ENCODE measurements at places on chromosomes 13 and 19.

GRCh38 chr13:75960538-75960994, 324.4 kb downstream of the LMO7 start:
- no peak for DNase-seq

- DNase-seq = no peak
Observed at GRCh38 chr19:19540715-19541515, 2.9 kb downstream of the CILP2 start.

- DNase-seq = no peak
Observed at GRCh38 chr13:112165712-112166111, 98.8 kb downstream of the SOX1 start.

DNA sequence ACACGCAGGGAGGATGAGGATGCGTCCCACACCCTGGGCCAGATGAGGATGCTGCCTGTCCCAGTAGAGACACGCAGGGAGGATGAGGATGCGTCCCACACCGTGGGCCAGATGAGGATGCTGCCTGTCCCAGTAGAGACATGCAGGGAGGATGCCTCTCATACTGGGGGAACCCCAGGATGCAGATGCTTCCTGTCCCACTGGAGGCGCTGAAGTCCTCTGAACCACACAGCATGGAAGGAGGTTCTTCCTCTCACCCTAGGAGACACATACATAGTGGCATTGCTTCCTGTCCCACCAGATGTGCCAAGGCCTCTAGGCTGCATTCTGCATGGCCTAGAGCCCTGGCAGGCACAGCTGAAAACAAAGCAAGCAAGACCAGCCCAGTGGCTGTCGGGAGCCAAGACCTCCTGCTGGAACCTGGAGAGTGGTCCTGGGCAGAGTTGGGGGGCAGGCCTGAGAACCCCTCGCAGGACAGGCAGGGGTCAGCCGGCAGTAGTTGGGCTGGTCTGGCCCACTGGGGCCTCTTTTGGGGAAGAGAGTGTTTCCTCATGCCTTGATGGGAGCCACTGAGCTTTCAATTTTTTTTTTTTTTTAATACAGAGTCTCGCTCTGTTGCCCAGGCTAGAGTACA, 4.3 kb downstream of the HPN start:
- no peak for DNase-seq

- DNase-seq = no peak
Observed at GRCh38 chr13:110138700-110139036, 168.3 kb downstream of the COL4A1 start.

- no peak for DNase-seq
Observed at GRCh38 chr13:76683854-76684253, 202.4 kb downstream of the KCTD12 start.

DNA sequence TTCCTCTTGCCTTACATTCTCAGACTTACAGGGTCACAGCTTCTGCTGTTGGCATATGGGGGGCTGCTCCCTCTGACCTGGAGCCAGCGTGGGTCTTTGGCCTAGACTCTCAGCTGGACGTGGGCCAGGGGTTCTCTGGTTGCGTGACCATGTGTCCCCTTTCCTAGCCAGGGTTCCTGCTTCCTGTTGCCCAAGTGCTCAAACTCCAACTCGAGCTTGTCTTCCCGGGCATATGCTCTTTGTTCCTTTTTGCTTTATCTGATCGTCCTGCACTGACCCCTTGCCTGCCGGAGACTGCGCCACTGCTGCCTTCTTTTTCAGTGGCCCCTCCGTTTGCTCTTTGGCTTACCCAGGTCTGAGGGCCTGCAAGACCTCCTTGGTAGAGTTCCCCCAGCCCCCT, 25.3 kb upstream of the GPR183 start:
- DNase-seq = no peak

- no peak for DNase-seq
Observed at GRCh38 chr19:829129-829758, 1.6 kb downstream of the AZU1 start.

- DNase-seq = no peak
Observed at GRCh38 chr13:107361666-107362065, 793.7 kb upstream of the ARGLU1 start.

DNA sequence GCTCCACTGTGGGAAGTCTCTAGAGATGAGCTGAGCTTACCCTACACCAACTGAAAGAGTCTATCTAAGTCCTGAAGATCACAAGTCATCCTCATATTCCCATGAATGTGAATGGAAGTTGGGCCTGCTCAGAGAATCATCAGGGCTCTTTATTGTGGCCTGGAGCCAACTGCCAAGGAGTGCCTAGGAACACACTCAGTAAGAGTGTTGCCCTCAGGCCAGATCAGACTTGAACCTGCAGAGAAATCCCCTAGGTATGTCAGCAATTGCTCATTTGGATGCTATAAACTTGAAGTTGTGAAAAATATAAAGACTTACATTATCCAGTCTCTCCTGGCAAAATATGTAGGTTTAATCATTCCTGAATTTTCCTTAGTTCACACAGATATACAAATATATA, 1070.2 kb downstream of the EFNB2 start:
- no peak for DNase-seq

DNA sequence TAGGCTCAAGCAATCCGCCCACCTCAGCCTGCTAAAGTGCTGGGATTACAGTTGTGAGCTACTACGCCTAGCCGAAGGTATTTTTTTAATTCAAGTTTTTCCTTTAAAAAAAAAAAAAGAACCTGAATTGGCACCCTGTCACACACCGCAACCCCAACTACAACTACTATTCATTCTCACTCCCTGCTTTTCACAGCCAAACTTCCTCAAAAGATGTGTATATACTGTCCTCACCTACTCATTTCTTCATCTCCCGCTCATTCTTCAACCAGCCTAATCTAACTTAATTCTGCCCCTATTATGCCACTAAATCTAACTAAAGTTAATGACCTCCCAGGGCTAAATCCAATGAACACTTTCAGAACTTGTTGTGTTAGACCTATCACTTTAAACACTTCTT, 12.7 kb upstream of the WBP4 start:
- no peak for DNase-seq

- no peak for DNase-seq
Observed at GRCh38 chr13:82116422-82116989, 1765.8 kb downstream of the SLITRK1 start.

DNA sequence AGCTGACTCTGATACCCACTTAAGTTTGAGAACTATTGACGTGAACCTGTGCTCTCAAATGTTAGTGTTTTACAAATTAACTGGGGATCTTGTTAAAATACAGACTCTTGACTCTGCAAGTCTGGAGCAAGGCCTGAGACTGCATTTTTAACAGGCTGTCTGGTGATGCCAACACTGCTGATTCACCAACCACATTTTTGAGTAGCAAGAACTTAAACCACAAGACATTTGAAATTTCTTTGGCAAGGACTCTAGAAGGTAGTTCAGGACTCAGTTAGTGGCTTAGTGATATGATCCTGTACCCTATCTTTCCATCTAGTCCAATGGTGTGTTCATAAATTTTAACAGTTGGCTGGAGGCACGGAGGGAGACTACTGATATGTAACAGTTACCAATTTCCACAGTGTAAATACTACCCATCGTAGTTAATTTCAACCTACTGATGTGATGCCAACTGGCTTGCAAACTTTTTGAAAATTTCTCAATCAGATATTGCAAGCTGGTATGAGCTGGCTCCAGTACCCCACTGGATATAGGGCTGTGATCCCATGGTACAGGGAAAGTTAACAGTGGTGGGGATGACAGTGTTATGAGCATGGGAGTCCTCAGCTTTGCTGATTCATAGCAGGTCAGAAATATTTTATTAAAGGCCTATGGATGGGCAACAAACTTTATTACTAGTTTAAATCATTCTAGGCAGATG, 255.1 kb downstream of the TBC1D4 start:
- no peak for DNase-seq

DNA sequence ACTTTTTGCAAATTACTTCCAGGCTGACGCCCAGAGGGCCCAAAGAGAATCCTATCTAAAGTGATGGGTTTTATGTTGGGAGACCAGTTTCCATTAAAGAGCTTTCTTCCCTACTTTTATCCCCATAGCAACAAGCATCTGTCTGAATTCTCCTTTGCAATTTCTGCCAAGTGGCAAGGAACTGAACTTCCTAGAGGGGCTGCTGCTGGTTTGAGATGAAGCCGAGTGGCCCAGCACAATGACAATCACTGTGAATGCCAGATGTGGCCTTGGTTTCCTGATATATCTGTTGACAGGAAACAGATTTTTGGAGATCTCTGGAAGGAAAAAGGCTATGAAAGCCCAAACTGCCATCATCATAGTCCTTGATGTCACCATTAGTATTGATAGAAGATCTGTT, 198.6 kb downstream of the OXGR1 start:
- no peak for DNase-seq

GRCh38 chr19:42422092-42422900, 4.9 kb downstream of the LIPE start:
- no peak for DNase-seq

GRCh38 chr19:45638930-45639729, at the start of gene EML2:
Gene EML2 (minus strand): TSS chr19:45639397. CDS start chr19:45639376, 21 bp downstream.
- DNase-seq = peak; percentile 10

DNA sequence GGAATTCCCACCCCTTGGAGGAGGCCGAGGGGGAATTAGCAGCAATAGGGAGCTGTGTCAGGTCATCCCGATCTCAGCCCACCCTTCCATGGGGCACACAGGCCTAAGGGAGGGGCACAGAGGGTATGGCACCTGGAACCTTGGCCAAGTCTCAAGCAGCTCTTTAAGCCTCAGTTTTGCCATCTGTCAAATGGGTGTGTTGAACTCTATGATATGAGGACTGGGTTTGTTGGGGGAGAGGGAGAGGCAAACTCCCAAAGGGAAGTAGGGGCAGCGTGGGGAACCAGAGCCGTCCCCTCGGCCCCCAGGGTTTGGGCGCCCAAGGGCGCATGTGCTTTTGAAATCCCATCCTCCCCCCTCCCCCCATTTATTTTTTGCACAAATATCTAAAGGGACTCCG, 49.7 kb downstream of the COLGALT1 start:
- DNase-seq = no peak

- DNase-seq = no peak
Observed at GRCh38 chr13:86569974-86570373, 770.8 kb upstream of the SLITRK6 start.

DNA sequence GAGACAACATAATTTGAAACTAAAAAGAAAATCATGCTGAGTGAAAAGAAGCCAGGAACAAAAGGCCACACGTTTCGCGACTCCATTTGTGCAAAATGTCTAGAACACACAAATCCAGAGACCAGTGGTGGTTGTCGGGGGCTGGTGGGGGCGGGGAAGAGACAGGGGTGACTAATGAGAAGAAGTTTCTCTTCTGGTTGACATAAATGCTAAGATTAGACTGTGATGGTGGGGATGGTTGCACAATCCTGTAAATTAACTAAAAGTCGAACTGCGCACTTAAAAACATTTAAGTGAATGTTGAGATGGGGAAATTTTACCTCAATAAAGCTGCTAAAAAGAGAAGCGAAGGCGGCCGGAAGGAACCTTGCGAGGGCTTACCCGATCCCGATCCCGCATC, 7.1 kb downstream of the AKAP8 start:
- no peak for DNase-seq

DNA sequence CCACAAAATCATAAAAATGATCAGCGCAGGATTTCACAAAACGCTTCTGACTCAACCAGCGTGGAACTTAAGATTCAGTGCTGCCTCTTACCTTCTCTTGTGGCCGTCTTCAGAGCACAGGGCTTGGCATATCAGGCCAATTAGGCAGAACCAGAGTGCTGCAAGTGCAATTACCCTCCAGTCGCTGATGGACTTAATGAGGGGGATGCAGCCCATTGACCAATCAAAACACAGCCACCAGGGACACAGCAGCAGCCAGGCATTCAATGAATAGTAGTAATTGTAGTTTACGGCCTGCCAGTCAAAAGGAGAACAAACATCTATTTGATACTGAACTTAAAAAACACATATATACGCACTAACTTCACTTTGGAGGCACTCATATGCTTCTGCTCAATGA, 38.2 kb downstream of the TMTC4 start:
- no peak for DNase-seq

GRCh38 chr13:106262886-106263285, 272.6 kb downstream of the EFNB2 start:
- DNase-seq = no peak
